ENCODE measurements at places on chromosomes 6 and 20. TPM values are rescaled to one million over a fixed set of nuclear protein-coding genes. Genes with fewer than 3 reads are reported as not detected.

The ULBP1 gene
- 0.48 TPM for total RNA-seq

The PPP1R14C gene
- total RNA-seq = not detected

The COL19A1 gene
- 1.3 TPM for total RNA-seq

The C6orf132 gene
- total RNA-seq = 0.22 TPM
